ENCODE measurements at places on chromosomes 1 and 21.

DNA sequence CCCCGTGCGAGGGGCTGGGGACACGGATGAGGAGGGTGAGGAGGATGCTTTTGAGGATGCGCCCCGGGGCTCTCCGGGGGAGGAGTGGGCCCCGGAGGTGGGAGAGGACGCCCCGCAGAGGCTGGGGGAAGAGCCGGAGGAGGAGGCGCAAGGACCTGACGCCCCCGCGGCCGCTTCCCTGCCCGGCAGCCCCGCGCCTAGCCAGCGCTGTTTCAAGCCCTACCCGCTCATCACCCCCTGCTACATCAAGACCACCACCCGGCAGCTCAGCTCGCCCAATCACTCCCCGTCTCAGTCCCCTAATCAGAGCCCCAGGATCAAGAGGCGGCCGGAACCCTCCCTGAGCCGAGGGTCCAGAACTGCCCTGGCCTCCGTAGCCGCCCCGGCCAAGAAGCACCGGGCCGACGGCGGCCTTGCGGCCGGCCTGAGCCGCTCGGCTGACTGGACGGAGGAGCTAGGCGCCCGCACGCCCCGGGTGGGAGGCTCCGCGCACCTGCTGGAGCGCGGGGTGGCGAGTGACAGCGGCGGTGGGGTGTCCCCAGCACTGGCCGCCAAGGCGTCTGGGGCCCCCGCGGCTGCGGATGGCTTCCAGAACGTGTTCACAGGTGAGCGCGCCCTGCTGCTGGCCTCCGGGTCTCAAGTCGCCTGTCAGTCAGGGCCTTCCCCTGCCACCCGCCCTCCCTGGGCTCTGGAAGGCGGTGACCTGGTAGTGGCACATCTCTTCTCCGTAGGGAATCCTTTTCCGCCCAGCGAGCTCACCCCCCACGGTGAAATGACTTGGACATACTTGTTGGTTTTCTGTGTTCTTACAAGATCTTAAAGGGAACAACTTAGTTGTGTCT is 1.7 kb downstream of the FMN2 start:
- no peak for DNase-seq

GRCh38 chr1:24914226-24915069 is 15.6 kb downstream of the RUNX3 start:
- no peak for DNase-seq

GRCh38 chr1:112791723-112792104 is 76.6 kb upstream of the PPM1J start:
- DNase-seq, result no peak

DNA sequence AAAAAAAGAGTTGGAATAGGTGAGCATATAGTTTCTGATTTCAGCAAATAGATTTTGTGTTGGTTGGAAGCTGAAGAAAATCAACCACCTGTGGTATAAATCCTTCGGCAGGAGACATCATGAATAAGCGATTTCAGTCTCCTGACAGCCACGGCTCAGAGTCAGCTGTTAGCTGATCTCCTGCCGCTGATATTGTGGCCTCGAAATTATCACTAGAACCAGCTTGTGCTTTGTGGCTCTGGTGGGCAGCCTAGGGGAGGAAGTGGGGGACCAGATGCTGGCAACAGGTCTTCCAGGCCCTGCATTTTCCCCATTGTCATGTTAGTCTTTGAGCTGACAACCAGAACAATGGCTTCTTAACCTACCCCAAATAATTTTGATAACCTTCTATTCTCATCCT is 842 bp upstream of the GCSAML start:
- DNase-seq, result no peak

- no peak for DNase-seq
Measured at GRCh38 chr1:100400404-100400803, 48.1 kb downstream of the CDC14A start.

DNA sequence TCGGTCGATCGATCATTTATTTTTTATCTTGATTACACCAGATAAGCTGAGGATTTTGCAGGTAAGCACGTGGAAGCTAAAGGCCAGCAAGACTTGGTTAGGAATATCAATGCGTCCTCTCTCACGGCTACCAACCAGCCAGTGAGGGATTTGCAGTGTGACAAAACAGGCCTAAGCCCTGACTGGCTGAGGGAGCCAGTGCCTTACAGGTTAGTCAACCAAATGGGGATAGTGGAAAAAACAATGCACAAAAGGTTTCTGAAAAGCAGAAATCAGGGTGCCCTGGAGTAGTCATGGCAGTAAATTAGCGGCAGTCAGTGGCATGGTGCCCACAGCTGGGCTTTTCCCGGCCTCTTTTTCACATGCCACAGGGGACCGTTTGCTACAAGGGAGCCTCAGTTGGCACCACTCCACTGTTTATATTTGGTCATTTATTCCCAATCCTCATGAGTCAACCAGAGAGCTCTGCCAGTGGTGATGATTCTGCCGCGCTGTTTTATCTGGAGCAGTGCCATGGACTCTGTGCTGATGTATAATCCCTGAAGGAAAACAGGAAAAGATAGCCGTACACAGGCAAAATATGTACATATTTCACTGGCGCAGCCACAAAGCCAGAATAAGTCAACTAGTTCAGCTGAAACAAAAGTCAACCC is 167.6 kb downstream of the RHOU start:
- peak; percentile 90 for DNase-seq

DNA sequence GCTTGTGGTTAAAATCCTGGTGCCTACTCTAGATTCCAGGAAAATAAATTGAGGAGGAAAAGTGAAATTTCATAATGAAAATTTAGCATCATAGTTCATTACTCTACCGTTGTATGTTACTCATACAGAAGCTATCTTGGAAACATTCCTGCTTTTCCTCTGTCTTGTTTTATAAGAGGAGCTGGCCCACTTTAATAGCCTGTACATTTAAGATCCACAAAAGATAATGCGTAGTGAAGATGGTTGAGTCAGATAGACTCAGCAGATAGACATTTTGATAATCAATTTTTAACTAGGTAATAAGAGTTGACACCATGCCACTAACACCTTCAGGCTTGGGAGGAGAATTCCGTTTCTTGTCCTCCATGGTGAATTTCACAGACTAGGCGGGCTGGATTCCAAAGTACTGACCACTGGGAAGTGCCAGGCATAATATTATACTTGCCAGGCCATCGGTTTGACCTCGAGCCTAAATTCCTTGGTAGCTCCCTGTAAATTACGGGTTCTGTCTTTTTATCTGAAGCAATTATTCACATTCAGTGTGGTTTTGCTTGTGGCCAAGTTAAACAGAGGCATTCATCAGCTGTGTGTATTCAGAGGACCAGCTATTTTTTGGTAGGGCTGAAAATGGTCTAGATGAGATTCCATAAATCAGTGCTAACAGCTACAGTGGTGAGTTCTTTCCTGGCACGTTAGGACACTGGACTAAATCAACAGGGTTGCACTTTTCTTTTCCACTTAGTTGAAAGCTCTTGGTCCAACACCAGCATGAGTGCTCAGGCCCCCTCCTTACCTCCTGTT is 111.9 kb upstream of the KAZN start:
- peak; percentile 56 for DNase-seq

DNA sequence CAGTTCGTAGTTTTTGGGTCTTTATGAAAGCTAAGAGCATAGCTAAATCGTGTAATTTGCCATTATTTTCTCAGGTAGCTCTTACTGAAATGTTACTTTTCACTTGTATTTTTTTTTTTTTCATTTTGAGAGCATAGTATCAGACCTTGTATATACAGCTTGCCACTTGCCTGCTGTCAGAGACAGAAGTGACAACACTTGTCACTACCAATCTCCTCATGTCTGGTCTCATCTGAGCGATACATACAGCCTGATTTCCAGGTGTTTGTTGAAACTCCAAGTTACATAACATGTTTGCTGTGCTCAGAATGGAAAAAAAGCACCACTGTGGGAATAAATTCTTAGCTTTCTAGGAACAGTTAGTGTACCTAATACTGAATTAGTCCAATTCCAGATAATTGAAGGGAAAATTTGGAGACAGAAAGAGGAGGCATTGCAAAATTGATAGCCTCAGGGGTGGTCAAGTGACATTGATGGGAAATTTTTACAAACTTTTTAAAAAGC is 621.4 kb upstream of the PKN2 start:
- DNase-seq, result no peak

DNA sequence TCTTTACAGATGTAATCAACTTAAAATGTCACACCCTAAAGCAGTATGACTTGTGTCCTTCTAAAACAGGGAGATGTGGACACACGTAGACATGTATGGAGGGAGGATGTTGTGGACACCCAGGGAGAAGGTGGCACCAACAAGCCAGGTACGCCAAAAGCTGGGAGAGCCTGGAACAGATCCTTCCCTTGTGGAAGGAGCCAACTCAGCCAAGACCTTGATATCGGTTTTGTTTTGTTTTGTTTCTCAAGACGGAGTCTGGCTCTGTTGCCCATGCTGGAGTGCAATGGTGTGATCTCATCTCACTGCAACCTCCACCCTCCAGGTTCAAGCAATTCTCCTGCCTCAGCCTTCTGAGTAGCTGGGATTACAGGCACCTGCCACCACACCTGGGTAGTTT is 45.6 kb downstream of the CHAF1B start:
- DNase-seq, result no peak

DNA sequence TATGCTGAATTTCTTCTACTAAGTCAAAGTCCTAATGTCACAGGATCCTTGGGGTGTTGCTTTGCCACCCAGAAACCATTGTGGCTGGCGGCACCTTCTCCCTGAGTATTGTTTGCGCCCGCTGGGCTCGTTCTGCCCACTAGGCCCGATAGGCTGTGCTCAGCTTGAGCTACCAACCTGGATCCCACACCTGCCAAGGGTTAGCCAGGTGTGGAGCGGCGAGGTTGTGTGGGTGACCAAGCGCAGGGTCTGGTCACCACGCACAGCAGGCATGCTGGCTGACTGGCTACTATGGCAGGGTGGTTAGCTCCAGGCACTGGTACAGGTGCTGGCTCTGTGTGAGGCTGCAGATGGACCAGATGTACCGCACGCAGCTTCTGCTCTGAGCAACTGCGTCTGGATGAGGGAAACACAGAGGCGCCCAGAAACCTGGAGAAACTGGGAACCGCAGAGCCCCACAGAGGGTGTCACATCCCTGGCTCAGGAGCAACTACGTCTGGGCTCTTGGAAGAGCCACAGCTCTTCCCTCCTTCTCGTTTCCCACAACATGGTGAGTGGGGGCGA is 50.3 kb upstream of the SCYL3 start:
- DNase-seq, result no peak
